ENCODE measurements at places on chromosomes 2 and 18.

DNA sequence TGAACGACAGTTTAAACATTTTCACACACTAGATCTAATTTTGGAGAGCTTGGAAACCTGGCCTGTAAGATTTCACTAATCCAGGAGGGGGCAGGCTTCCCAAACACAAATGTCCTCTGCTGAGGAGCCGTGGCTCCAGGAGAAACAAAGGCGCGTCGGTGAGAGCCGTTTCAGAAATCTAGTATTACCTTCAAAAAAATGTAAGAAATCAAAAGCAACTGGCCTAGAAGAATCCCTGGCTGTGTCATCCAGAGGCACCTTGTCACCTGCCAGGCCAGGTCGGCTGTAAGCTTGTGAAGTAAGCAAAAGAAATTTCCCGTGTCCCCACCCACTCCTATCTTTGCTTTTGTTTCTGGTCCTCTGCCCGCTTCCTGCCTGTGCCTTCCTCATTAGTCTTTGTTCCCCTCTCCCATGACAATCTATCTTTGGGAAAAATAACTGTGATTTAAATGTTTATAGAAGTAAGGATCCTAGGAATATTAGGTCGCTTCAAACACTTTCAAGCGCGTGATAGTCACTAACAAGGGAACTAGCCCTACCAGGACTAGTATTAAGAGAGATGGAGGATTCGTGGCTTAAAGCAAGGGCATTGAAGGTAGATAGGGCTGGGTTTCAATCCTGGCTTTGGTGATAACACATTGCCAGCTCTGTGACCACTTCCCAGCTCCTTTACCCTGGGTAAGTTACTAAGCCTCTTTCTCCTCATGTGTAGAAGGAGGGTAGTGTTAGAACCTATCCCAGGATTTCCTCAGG lies 99.5 kb upstream of the STK39 start:
- peak; percentile 69 for DNase-seq

- DNase-seq, result no peak
Observed at GRCh38 chr2:29326926-29327325, 211.7 kb downstream of the CLIP4 start.

DNA sequence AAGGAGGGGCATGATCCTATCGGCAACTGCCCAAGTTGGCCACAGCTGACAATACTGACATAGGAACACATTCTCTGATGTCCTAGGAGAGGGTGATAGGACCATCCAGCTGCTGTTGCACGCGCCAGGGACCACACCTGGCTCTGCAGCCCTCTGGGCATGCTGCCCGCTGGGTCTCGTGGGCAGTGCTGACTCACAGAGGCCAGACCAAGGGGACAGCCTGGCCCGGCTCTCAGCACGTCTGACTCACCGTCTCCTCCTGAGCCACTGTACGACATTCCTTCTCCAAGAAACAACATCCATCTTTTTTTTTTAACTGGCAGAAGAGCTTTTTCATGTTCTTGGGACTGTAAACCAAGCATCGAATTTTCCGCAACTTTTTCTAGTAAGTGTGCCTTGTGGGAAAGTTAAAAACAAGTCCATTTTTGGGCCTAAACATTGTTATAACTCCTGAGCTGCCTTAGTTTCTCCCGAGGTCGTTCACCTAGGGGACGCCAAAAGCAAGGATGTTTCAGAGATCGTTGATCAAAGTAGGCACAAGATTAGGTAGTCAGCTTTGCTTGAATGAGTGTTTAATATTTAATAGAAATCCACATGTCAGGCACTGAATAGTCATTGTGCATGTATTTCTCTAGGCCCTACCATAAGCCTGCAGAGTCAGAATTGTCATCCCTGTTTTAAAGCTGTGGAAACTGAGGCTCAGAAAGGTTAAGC lies 100.3 kb downstream of the TTC32 start:
- no peak for DNase-seq

DNA sequence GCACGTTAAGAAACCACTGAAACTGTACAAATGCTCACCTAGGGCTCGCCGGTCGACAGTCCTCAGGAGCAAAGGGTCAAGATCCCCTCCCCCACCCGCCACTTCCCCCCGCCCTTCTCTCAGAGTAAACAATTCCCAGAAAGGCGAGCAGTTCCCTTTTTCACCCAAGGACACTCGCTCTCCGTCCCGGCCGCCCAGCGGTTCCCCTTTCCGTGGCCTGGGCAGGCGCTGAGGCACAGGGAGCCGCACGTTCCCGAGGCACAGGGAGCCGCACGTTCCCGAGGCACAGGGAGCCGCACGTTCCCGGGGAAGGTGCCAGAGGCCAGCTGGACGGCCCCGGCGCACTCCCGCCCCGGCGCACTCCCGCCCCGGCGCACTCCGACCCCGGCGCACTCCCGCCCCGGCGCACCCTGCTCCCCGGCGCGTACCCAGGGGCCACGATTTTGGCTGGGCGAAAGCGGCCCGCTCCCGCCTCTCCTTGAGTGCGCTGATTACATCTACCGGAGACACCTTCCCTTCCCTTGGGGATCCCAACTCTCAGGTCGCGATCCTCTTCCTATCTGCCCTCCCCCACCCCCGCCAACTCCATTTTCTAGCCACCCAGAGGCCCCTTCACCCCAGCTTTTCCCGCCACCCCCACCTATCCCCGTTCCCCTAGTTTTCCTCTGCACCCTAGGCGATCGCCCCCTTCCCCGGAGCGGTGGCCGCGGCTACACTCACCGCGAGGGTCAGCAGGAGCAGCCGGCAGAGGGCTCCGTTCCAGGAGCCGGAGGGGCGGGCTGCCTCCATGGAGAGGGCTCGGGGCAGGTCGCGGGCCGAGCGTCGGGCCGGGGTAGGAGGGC lies 817 bp downstream of the DSC2 start:
- no peak for DNase-seq

DNA sequence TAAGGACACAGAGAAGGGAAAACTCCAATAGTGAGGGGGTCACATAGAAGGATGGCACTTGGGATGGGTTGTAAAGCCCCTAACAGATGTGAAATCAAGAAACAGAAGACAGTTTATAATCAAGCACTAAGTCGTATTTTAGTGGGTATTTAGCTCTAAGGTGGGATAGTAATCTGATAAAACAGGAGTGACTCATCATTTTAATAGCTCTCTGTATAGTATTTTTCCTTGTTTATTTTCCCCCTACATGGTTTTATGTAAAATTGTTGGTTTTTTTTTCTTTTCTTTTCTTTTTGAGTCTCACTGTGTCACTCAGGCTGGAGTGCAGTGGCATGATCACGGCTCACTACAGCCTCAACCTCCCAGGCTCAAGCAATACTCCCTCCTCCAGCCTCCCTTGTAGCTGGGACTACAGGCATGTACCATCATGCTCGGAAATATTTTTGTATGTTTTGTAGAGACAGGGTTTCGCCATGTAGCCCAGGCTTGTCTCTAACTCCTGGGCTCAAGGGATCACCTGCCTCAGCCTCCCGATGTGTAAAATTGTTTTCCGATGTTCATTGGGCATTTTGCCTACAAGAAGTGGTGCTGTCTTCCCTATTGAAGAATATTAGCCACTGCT lies 142.6 kb upstream of the SERPINE2 start:
- DNase-seq, result no peak

DNA sequence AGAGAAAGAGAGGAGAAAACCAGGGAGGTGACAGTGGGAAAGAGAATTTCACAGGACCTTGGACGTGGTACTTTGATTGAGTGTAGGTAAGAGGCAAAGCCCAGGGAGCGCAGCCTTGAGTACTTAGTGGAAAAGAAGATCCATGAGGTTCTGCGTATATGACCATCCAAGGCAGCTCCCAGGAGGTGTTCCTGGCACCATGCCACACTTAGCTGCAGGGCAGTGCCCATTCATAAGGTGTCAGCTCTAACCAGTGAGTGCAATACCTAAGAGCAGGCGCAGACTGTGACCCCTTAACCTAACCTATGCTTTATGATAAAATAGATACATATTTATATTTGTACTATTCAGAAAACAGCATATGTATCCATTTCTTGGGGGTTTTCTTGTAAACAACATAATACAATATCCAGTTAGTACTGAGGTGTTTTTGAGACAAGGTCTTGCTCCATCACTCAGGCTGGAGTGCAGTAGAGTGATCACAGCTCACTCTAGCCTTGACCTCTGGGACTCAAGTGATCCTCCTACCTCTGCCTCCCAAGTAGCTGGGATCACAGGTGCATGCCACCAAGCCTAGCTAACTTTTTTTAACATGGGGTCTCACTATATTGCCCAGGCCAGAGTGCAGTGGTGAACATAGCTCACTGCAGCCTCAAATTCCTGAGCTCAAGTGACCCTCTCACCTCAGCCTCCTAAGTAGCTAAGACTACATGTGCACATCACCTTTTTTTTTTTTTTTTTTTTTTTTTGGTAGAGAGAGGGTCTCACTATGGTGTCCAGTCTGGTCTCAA lies 174.6 kb downstream of the GFPT1 start:
- DNase-seq, result no peak

- no peak for DNase-seq
Observed at GRCh38 chr2:30356776-30357175, 90.3 kb upstream of the LCLAT1 start.

DNA sequence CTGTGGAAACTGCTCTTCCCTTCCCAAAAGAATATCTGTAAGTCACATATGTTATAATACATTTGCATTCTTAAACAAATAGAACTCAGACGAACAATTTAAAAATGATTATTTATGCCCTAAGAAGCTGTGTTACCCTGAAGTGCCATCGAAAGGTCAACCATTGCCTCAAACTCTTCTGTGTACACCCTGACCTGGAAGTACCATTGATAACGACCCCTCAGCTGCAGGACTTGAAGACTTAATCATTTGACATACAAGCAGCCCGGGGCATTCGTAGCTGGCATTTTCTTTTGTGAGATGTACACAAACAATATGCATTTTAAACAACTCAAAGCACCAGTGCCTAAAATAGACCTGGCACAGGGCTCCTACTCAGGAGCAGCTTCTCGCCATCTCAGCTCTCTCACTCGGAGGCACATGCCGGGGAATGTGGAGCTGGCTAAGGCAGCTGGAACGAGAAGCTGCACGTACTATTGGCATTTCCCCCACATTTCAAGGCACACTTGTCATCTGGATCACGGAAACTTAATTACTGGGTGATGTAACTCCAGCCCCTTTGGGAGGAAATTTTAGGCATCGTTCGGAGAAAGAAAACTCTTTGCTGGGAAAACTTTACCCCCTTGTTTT lies 170.0 kb upstream of the GALNT5 start:
- DNase-seq, result no peak

- peak; percentile 78 for DNase-seq
Observed at GRCh38 chr18:36850527-36851201, 21.7 kb downstream of the KIAA1328 start.

GRCh38 chr2:68031542-68032160 lies 31.2 kb downstream of the C1D start:
- DNase-seq, result peak; percentile 77

DNA sequence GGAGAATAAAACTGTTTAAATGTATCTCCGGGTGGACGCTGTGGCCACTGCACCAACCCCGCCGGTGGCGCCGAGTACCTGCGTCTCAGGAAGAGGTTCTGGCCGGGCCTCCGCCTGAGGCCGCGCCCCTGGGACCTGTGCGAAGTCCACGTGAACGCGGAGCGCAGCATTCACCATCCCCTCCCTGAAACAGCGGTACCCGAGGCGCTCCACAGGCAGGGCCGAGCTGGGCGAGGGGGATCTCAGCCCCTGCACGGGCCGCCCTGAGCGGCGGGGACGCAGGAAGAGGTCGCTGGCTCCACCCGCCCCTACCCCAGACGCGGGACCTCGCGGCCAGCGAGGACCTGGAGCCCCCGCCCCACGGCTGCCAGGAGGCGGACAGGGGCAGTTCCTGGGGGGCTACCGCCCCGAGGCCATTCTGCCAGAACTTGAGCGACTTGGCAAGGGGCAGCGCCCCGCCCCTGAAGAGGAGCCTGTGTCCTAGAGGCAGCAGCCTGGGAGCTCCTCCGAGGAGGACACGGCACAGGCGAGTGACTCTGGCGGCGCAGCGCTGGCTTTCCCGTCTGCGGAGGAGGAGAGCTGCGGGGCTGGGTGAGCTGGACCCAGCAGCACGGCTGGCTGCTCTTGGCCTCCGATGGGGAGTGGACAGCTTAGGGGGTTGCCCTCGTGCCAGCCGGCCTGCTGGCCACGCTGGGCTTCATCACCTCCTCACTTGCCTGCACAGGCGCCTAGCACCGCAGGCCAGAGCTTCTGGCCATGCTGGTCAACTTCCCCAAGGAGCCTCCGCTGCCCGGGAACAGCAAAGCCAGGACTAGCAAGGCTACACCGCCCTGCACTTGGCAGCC lies 9.7 kb upstream of the TEKT4 start:
- DNase-seq, result no peak
